Right kidney (tissue), 9 donors: ENCODE measurements at places on chromosomes 4 and X.

DNA sequence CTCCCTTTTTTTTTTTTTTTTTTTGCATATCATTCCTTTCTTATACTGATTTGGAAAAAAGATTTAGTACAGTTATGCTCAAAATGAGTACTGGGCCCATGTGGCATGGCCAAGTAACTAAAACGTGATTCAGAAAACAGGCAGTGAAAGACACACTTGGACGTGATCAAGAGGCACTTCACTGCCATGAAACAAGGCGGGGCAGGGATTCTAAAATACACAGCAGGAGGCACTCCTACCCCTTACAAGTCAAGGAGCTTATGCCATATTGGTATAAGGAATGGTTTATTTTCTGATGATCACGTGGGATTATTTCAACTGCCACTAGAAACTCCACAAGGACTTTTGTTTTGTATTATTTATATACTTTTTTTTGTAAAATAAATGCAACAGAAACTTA, 72.0 kb downstream of the CHST7 start:
- no peak for DNase-seq

DNA sequence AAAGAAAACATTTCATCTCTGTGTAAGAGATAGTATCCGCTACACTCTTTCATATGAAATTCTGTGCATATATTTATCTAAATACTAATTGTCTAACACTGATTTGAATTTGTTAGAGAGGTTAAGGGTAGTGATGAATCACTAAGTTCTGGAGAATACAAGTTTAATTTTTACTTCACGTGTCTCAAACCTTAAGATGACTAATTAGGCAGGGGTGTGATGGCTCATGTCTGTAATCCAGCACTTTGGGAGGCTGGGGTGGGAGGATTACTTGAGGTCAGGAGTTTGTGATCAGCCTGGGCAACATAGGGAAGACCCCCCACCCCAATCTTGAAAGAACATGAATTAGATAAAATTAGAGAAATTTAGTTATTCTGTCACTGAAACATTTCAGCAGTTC, 2241.9 kb downstream of the PCDH7 start:
- DNase-seq = no peak

- no peak for DNase-seq
These were observed 2661.6 kb downstream of the PCDH7 start for GRCh38 chr4:33381816-33382215.

- DNase-seq = no peak
These were observed 556.1 kb downstream of the IL1RAPL1 start for GRCh38 chrX:29143356-29143755.

DNA sequence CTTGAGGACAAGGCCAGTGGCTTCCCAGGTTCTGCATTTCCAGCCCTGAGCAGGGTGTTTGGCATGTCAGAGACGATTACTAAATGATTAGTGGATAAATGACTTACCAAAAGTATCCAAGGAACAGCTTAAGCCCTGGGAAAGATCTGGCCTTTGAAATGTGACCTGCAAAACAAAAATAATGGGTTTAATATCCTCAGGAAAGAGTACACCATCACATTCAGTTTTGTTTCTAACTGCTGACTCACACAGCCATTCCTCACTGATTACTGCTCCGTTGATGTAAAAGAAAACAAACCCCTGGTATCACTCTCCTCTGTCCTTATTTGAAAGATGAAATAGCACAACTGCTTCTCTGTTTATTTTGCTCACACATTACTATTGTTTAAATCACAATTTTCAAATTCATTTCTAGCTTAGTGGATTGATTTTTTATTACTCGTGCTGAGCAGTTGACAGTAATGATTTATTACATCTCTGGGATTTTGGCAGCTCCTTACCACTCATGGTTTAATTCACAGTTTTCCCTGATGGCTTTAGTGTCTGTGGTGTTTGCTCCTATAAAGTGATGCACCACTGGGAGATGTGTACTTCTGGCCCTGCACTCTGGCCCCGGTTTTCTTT, 117.0 kb downstream of the CBLL2 start:
- no peak for DNase-seq

DNA sequence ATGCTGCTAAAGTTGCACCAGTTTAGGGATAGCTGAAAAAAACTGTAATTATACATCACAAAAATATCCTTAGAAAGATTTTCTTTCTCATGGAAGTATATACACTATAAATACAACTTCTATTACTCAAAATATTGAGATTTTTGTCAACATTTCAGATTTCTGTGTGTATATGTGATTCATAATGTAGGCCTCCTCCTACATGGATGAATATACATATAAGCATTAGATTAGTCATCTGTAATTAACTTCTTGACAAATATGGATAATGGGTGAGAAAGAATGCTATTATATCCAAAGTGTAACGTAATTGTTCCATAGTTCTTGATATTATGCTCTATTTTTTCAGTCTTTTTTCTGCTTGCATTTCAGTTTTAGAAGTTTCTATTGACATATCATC, 124.9 kb downstream of the CBLL2 start:
- DNase-seq = no peak

DNA sequence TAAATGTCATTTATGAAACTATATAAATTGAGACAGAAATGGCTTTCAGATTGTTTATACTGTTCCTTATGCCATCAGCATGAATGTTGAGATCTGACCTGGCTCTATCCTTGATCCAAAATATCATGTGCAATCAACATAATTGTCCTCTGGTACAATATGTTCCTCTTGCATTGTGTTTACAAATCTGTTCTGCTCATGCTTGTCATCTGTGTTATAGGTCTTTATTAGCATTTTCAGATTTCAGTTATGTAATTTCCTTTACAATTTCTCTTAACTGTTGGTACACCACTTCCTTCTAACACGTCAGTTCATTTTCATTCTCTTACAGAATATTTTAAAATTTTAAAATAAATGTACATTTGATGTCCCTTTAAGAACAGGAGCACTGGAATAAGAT, 1.6 kb downstream of the HPGD start:
- DNase-seq = no peak

DNA sequence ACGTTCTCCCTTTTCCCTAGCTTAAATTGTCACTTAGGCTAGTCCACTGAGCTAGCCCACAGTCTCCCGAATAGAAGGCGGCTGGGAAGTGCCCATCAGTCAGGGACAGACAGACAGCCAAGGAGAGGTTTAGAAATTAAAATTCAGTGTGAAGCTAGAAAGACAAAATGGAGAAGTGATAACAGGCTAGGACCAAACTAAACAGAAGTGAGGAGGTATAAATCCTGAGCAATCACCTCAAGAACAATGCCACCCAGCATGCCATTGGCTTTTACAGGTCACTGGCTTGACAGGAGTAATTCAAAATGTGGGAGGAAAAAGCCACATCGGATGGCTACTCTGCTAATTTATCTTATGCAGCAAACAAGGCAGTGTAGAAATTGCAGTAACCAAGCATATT, 138.9 kb downstream of the MAPK10 start:
- no peak for DNase-seq

DNA sequence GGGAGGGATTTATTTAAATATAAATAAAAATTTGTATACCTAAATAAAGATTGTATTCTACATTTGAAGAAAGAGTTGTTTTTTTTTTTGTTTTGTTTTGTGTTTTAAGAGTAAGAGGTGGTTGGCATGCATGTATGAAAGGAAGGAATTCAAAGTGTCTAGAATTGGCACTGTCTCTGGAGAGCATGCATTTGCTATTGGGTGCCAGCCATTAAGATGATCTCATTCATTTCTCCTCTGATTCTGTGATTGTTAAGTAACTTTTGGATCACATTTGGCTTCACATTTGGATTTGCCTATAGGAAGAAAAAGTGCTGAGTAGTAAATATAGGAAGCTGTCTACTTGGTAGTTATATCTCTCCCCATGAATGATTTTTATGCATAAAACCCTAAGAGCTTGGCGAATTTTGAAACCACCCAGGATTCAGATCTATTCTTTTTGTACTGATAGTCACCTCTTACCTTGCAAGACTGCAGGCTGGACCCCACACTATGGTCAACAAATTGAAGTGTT, 7.8 kb upstream of the BOD1L1 start:
- DNase-seq = no peak
